Stimulated activated CD8-positive, alpha-beta memory T cell treated with anti-CD3 and anti-CD28 coated beads, Interleukin-2, amount 100 ng/mL, for 1 hour (primary cell): ENCODE measurements at places on chromosomes 2 and 18.

GRCh38 chr18:35132021-35132902, 91.0 kb downstream of the MAPRE2 start:
- DNase-seq: no peak

DNA sequence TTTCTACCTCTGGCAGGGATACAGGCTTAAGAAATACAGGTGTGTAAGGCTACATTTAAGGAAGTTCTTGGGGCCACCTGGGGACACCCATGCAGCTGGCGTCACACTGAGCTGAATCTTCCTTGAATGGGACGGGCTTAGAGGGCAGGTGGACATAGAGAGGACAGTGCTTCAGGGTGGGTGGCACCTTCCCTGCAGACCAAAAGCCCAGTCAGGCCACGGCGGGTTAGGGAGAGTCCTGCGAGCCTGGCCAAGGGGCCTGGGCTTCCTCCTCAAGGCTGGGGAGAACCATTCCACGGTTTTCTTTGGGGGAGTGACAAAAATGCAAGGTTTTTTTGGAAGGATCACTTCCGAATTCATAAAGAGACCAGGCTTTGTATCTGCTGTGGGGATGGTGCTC, 73.4 kb downstream of the GNAL start:
- no peak for DNase-seq

DNA sequence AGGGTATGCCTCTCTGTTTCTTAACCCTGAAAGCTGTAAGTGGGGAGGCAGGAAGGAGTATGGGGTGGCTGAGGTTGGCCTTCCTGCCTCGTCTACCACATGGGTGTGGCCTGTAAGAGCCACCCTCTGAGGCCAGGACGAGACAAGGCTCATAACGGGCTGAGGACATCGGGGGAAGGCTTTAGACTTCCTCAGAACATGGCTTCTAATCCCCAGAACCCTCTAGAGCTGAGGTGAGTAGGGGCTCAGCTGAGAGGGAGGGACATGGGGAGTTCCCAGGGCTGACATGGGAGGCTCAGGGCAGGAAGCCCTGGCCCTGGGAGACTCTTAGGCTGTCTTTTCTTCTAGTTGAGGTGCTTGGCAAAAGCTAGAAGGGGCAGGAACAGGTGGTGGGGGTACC, 36.7 kb downstream of the EMX1 start:
- no peak for DNase-seq

GRCh38 chr18:28690100-28690499, 513.2 kb upstream of the CDH2 start:
- DNase-seq: no peak

- DNase-seq: no peak
Measured at GRCh38 chr18:42187611-42188380, 232.8 kb downstream of the PIK3C3 start.

DNA sequence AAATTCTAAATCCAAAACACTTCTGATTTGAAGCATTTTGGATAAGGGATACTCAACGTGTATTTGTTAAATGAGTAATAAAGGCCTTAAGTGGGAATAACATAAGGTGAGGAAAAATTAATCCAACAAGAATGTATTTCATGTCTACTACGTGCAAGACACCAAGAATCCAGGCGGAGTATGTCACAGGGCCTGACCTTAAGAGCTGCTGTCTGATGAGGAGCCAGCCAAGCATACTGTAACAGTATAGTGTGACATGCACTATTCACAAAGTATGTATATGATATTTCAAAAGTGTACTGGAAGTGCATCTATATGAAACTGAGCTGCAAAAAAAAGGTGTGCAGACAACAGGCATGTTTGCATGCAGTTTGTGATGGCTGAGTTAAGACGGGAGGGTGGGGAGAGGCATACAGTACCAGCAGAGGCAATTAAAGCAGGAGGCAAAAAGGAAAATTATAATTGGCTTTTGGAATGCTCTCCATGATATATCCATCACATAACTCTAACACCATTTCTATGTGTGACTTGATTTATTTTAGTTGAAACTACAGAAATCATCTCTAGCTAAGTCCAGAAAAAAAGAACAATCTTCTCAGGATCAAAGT, 18.2 kb downstream of the IWS1 start:
- DNase-seq: no peak
